Suppressor macrophage treated with lipopolysaccharide for 4 hours (primary cell): ENCODE measurements at places on chromosomes 5 and 9.

GRCh38 chr9:136675477-136676296 is 11.6 kb downstream of the AGPAT2 start:
- DNase-seq, result no peak

GRCh38 chr9:93200989-93201334 is 17.0 kb downstream of the WNK2 start:
- no peak for DNase-seq

- DNase-seq, result no peak
These were observed 378.5 kb downstream of the PLK2 start for GRCh38 chr5:58081435-58081834.

GRCh38 chr9:114291064-114291474 is 31.8 kb upstream of the ORM1 start:
- peak; percentile 70 for DNase-seq

DNA sequence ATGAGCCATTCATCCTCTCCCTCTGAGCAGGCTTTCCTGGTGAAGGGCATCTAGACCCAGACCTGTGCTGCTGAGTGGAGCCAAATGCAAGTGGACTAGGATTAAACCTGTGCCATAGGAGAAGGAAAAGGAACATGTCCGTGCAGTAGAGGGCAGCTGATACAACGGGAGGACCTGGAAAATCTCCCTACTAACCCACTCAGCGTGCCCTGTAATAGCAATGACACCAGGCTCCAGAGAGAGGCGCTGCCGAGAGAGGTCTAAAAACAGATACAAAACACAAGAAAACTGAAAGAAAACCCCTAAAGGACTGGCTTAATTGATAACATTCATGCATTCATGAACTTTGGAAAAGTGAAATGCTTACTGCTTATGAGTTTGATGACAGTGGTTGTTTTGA is 60.8 kb downstream of the PFDN1 start:
- DNase-seq, result no peak

- no peak for DNase-seq
These were observed 512.7 kb downstream of the SLCO4C1 start for GRCh38 chr5:101783241-101784013.

GRCh38 chr9:116516456-116516855 is 170.6 kb upstream of the TRIM32 start:
- DNase-seq, result peak; percentile 28

- DNase-seq, result no peak
These were observed 1.6 kb upstream of the PRRC1 start for GRCh38 chr5:127515693-127516440.

GRCh38 chr5:135005076-135005475 is 29.0 kb downstream of the PITX1 start:
- no peak for DNase-seq

DNA sequence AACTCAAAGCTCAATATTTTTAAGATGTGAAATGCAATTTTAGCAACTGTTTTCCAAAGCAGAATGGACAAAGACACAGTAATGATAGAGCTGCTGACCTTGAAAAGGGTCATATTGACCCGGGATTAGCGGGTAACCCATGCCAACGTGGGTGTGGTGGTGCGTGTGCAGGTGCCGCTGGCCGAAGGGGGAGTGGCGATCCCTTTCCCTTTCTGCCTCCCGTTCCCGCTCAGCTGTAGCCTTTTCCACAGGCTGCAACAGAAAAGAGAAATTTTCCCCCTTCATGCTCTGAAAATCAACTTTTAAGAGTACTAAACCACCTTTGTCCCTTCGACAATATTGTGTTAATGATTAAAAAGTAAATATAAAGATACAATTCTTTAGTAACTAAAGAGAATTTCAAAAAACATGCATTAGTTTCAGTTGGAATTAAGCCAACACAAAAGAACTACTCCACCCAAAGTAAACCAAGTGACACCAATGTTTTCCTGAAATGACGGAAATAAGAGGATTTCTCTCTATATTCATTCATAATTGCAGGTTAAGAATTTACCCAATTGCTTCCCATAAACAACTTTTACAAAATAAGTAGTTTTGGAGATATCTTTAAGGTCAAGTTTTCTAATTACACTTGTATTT is 105.2 kb downstream of the ZNF608 start:
- no peak for DNase-seq

- no peak for DNase-seq
These were observed 152.4 kb upstream of the PHYKPL start for GRCh38 chr5:178384816-178385495.

DNA sequence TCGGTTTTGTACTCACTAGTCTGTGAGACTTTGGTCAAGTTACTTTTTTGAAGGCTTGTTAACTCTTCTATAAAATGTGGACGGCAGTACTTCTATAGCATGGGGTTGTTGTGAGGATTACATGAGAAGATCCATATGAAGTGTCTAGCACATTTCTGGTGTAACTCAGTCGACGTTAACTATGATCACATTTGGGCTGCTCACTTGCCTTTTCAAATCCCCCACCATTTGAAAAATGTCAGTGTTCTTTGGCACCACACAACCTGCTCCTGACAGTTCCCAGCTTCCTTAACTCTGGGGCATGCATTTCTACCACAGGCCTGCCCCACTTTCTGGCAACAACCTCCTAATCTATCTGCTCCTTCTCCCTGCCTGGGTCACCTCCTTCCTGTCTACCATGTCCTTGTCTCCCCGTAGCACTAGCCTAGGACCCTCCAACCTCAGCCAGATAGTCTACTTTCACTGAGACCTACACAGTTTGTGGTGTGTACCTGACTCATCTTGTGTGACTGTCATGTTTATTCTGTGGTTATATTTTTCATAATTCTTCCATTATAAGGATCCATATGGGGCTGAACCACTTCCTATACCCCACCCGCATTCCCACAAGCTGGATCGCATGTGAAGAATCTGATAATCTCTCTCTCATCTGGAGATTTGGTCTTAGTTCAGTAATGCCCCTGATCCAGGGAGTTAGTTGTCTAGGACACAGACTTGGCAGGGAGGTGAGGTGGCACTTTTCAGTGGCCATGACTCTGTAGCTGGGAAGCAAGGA is 30.2 kb upstream of the BASP1 start:
- DNase-seq, result no peak

DNA sequence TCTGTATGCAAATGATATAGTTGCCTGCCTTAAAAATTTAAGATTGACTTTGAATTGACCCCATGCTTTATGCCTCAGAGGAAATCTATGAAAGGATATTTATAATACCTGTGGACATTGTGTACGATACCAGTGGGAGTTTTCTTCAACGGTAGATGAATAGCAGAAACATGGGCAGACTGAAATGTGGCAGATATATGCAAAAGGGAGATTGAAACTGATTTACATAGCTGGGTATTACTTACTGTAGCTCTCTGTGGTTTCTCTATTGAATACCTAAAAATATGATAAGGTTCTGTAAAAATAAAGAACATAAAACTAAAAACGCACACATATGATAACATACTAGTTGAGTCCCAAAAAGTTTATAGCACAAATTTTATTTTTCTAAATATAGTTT is 345.2 kb upstream of the PCSK5 start:
- DNase-seq, result no peak

DNA sequence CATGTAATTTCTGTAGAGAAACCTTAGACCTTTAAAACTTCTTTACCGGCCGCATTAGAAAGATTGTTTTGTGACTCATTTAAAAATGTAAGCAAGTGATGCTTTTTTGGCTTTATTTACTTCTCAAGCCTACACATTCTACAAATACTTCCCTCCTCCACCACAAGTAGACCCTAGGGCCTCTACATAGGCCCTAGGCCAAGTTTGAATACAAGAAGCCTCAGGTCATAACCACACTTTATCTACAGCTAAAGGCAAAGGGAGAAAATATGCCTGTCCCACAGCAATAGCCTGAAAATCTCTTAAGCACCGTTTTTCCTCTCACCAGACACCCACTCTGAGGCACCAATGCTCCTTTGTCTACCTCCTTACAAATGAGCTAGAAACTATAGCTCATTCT is 53.9 kb downstream of the CSNK1A1 start:
- no peak for DNase-seq

GRCh38 chr5:103120607-103121200 is 603 bp downstream of the PPIP5K2 start:
- DNase-seq, result peak; percentile 32

- DNase-seq, result peak; percentile 92
These were observed at the start of gene ALDH1B1 for GRCh38 chr9:38392235-38393127. Gene ALDH1B1, plus strand, starts transcription at chr9:38392702. Its CDS starts 3,047 bp downstream, at chr9:38395749.

DNA sequence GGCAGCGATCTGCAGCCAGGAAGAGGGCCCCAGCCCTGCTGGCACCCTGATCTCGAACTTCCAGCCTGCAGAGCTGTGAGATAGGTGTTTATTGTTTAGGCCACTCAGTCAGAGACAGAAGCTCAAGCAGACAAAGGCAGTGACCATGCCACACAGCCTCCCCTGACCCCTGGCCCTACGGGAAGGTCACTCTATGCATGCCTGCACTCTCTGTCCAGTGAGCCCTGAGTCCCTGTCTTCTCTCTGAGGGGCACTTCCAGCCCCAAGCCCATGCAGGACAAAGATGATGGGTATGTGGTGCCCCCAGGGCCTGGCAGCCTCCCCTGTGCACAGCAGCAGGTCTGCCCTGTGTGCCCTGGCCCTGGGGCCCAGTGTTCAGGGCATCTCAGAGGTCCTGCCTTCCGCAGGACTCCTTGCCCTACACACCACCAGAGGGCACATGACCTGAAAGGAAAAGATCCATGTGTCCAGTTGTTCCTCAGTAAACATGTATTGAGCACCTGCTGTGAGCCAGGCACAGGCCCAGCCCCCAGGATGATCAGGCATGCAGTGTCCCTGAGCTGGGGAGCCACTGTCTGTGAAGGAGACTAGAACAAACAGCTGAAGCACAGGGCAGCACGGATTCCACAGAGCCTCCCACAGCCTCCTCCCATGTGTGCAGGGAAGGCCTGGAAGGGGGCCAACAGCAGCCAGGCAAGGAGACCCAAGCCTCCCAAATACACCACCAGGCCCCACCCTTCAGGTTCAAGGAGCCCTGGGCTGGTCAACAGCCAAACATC is 109.3 kb downstream of the ATPSCKMT start:
- DNase-seq, result peak; percentile 3

GRCh38 chr9:124222109-124222508 is 35.6 kb upstream of the NEK6 start:
- DNase-seq, result no peak

GRCh38 chr5:9409413-9409960 is 136.4 kb downstream of the SEMA5A start:
- DNase-seq, result no peak

GRCh38 chr5:55668356-55668755 is 43.8 kb downstream of the SLC38A9 start:
- no peak for DNase-seq

GRCh38 chr5:131463656-131464055 is 171.4 kb downstream of the RAPGEF6 start:
- peak; percentile 12 for DNase-seq

GRCh38 chr9:93902780-93903655 is 52.1 kb downstream of the BARX1 start:
- no peak for DNase-seq

DNA sequence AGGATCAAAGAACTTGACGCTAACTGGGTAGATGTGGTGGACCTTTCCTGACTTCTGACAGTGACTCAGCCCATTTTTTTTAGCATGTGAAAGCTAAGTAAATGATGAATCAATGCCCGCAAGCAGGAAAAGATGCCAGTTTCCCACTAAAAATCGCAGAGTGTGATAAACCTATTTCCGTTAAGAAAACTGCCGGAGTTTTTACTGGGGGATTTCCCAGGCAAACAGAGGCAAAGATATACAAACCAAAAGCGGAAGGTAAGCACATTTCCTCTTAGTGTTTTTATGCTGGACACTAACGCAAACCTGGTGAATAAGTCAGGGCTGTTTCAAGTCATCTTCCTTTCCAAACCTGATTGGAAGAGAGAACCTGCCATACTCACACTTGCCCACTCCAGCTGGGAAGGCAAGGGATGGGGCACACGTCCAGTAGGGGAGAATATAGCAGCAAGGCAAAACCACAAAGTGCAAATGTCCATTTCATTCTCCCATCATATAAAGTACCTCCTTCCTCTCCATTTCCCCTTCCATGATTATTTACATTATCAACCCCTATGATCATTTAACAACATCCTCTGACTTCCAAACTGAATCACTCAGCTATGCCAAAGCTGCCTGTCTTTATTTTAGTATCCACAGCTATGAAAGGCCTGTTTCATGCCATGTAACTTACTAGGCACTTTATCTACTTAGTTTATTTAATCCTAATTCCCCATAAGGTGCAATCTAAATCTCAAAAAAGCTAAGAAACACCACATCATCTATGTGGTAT is 349.7 kb upstream of the RFX3 start:
- peak; percentile 73 for DNase-seq

- no peak for DNase-seq
These were observed 111.0 kb downstream of the COL5A1 start for GRCh38 chr9:134752471-134753168.

DNA sequence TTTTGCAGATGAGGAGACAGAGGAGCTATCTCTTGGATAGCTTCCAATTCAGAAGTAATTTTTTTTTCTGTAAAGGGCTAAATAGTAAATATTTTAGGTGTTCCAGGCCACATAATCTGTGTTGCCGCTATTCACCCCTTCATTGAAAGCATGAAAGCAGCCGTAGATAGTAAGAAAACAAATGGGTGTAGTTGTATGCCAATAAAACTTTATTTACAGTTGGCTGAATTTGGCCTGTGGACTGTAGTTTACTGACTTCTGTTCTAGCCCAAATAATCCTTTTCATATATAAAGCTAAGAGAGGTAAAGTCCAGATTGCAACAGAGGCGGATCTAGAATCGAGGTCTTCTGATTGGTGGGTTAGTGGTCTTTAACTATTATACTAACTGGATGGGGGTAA is 128.9 kb downstream of the SLF1 start:
- DNase-seq, result no peak

DNA sequence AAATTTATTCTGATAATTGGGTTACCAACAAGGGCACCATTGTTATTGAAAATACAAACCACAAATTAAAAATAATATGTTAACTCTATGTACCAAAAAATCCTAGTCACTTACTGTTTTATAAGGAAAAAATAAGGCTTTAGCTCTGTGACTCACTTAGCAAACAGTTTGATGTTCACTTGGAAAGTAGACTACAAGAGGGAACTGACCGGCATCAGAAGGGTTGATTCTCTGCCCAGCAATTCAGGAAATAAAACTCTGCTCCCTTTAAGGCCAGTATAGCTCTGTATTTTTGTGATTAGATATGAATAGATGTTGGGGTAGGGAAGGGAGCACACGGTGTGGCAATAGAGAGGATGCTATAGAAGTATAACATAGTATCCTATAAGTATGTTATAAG is 671.3 kb downstream of the LRRC70 start:
- DNase-seq, result no peak

DNA sequence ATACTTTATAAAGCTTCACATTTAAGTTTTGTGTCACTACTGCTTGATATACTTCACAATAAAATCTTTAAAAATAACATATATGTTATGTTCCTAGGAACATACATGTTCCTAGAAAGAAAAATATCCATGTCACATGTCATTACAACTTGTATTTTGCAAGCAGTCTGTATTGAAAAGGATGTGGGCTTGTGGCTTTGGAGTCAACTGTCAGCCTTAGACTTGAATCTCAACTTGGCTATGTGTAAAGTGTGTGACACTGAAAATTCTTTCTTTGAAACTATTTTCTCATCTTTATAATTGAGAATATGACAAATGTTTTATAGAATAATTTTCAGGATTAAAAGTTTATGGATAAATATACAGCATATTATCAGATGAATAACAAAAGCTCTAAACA is 273.1 kb downstream of the KIAA0825 start:
- DNase-seq, result no peak
